Activated CD4-positive, CD25-positive, alpha-beta regulatory T cell treated with anti-CD3 and anti-CD28 coated beads, Interleukin-2, amount 50 U/mL, for 16 hours (primary cell): ENCODE measurements at places on chromosomes 1 and 21.

DNA sequence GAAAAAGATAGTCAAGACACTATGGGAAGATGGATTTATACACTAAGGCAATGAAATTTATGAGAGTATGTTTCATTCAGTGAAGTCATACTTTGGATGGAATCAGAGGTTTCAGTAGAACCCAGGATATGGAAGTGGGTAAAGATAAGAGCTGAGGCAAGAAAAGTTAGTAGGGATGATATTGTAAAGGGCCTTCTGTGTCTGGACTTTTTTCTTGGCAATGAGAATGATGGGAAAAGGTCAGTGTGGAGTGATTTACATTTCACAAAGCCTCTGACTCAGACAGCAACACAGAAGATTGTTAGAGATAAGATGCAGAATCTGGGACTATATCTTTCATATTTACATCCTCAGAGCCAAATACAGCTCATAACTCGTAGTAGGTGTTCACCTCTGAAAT, 32.1 kb downstream of the SH3BGR start:
- no peak for DNase-seq

DNA sequence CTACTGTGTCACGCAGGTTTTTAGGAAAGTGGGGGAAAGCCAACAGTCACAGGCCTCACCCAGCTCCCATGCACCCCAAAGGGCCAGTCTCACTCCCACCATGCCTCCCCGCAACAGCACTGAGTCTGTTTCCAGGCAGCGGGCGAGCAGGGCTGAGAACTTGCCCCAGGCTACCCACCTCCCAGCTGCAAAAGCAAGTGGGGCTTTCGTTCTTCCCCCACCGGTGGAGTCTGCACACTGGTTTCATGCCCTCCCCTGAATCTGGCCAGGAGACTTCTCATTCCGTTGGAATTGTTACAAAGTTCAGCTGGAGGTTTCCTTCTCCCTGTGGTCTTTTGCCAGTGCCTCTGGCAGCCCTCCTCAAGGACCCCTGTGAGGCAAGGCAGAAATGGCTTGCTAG, 53.6 kb upstream of the KCNJ15 start:
- no peak for DNase-seq

GRCh38 chr21:32496568-32496967, 84.1 kb downstream of the EVA1C start:
- no peak for DNase-seq

- DNase-seq = no peak
Observed at GRCh38 chr1:118101515-118101844, 83.5 kb downstream of the SPAG17 start.

GRCh38 chr1:174114788-174115448, 44.4 kb upstream of the RABGAP1L start:
- DNase-seq = peak; percentile 4

DNA sequence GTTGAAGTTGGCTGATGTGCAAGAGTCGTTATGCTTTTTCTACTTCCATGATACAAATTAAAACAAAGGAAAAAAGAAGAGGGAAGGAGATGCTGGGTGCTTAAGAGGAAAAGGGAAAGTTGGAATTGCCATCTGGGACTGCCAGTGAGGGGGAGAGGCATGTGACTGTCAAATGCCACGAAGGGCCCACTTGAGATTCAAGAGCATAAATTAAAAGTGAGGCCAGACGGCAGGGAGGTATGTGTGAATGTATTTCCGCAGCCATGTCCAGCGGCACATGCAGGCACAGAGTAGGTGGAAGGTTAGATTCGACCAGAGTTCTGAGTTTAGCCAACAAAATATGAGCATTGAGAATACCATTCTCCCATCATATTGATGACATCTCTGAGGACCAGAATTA, 32.0 kb downstream of the NFASC start:
- no peak for DNase-seq

GRCh38 chr1:159177272-159177907, 6.0 kb downstream of the CADM3 start:
- no peak for DNase-seq

- DNase-seq = no peak
Observed at GRCh38 chr1:205936846-205937586, 6.2 kb downstream of the SLC26A9 start.

- no peak for DNase-seq
Observed at GRCh38 chr1:66527686-66528085, 6.3 kb upstream of the SGIP1 start.

DNA sequence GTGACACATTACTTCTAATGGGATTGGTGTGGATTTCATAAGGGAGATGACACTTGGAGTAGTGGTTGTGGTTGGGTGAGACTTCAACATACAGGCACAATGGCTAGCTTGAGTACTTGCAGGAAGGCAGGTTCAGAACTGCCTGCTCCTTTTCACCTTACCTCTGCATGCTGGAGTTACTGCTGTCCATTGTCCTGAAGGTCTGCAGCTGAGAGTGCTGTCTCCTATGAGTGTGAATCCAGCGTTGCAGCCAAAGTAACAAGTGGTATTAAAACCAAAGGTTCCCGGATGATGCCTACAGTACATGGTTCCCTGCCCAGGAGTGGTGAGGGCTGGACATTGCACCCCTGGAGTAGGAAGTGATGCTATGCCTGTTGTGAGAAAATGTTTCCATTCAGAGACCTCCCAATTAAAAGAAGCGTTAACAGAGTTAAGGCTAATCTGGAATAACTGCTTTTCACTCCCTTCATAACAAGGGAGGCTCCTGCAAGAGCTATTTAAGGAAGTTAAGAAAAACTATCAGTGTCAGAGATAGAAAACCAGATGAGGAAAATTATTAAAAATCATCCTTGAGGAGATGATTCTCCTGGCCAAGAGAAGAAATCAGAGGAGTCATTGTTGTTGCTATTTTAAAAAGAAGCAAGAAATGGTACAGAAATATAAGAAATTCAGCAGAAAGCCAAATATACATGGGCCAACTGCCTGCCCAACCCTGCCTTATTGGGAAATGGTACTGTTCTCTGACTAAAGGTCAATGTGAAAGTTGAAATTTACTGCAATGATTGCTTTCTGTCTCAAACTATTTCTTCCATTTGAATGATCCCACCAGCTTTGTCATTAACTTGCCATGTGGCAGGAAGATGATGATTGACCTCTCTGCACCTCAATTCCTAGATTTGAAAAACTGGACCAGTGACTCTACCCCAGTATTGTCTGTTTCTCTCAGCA, 9.8 kb upstream of the F5 start:
- no peak for DNase-seq

- DNase-seq = no peak
Observed at GRCh38 chr1:204528241-204528640, 12.0 kb downstream of the MDM4 start.

DNA sequence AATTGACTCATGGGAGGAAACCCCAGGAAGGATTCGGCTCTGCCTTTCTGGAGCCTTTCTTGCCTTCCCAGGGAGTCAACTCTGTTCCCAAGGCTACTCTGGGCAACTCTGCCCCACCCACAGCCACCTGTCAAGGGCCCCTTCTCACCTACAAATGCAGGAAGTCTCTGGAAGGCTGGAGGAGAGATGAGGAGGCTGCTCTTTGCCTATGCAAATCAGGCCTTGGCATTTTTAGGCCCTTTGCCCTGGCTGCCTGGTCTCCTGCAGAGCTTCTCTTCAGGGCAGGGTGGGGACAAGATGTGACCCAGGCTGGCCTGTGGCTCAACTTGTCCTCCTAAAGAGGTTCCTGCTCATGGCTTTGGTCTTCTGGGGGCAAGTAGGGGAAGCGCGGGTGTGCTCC, 5.4 kb downstream of the SLC6A9 start:
- DNase-seq = no peak
